Dorsolateral prefrontal cortex (tissue), 122 donors: ENCODE measurements at places on chromosomes 2 and 18.

- DNase-seq = no peak
These were observed 157.4 kb downstream of the DOK6 start for GRCh38 chr18:69558052-69558451.

GRCh38 chr2:26043862-26044696, 10.2 kb downstream of the RAB10 start:
- DNase-seq = no peak

GRCh38 chr2:106899786-106900530, 14.0 kb upstream of the ST6GAL2 start:
- DNase-seq = no peak

DNA sequence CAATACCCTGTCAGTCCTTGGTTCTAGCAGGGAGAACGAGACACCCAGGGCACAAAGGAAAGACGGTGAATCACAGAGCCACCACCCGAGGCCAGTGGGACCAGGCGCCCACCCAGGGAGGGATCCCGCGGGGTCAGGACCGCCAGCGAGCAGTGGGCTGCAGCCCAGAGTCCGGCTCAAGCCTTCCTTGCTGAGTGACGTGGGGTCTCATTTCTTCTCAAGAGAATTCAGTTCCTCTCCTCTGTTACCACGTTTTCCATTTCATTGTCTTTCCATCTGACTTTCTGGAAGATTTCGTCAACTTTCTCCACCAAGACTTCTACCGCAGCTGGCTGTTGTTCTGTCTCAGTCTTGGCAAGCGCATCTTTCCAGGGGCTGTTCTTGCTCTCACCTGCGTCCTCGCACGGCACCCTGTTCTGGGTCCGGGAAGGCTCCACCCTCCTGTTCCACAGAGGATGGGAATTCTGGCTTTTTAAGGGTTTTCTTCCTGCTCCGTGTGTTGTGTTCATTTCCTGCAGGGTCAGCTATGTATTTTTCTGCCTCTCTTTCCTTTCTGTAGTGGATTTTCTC, 248.6 kb downstream of the NDUFA10 start:
- DNase-seq = peak; percentile 11

GRCh38 chr2:95267458-95268210, 6.6 kb upstream of the PROM2 start:
- DNase-seq = peak; percentile 10
